ENCODE measurements at places on chromosomes 7 and 10.
A peak's percentile ranks its signal among the peaks of the same experiment; 100 is the strongest.

DNA sequence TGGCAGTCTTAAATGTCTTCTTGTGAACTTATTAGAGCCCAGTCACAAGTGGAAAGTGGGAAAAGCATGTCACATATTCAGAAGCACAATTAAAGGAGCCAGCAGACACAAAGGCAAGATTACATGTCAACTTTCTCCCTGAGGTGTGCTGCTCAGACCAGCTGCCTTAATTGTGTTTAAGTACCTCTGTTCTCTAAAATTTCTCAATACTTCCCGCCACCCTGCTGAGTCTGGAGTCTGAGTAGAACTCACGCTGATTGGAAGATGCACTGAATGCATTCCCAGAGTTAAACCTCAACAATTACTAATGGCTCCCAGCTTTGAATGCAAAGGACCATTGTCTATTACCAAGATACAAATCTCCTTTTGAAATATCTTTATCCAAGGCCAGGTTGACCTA is 166.4 kb upstream of the COBL start:
- DNase-seq, result no peak

- DNase-seq, result no peak
Measured at GRCh38 chr7:80134115-80134535, 506 bp upstream of the GNAI1 start.

DNA sequence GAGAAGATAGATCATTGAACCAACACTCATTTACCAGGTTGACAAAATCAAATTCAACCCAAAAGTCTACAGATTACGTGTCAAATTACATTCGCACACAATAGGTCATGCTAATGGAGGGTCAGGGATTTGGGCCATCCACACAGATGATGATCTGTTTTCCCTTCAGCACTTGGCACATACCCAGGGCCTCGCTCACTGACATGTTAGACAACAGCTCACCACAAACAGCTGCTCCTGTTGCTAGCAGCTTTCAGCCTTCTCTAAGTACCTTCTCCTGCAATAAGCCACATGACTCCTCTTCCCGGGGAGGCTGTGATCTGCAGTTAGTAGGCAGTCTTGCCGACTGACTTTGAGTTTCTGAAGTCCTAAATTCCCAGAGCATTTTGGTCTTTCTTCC is 18.4 kb downstream of the NKX2-3 start:
- no peak for DNase-seq

- DNase-seq, result no peak
Measured at GRCh38 chr10:124535731-124536495, 74.3 kb downstream of the LHPP start.

DNA sequence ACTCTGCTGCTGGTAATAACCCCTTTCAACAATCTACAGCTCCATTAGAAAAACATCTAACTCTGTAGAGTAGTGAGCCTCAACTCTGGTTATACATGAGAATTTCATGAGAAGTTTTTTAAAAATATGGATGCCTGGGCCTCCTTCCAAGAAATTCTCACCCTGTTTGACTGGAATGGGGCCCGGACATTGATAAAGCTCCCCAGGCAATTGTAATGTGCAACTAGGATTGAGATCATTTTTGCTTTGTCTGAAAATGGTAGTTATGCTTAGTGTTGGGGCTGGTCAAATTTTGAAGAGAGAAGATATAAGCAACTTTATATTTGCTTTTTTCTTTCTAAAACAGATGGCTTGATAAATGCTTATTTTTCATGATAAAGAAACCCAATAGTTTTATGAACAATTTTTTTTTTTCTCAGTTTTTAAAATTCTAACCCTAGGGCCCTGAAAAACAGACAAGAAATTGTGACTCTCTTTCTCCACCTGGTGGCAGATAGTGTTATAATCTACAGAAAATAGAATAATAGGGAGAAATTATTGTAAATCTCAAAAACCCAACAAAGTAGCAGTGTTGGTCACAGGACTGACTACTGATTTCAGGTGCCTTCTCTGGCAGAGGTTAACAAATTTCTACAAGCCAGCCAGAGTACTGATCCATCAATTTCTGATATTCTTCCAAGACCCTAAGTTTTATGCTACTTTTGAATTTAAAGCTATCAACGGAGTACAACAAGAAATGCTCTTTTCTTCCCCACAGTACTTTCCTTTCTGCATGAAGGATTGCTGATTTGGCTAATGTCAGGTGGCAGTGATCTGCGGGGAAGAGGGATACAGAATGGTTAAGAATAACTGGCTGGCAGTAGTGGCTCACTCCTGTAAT is 174.8 kb downstream of the DKK1 start:
- DNase-seq, result peak; percentile 58

All from ACHN (cell line).